Lung (tissue), 17 donors: ENCODE measurements at places on chromosomes 13 and 19. TPM values are rescaled to one million over a fixed set of nuclear protein-coding genes. Genes with fewer than 3 reads are reported as not detected.

SMIM44 gene
- not detected for total RNA-seq

REXO1 gene
- 15.6 TPM for total RNA-seq

TRPC4 gene
- 0.28 TPM for total RNA-seq

SLC25A41 gene
- total RNA-seq = not detected

MEIOSIN gene
- not detected for total RNA-seq

DNA sequence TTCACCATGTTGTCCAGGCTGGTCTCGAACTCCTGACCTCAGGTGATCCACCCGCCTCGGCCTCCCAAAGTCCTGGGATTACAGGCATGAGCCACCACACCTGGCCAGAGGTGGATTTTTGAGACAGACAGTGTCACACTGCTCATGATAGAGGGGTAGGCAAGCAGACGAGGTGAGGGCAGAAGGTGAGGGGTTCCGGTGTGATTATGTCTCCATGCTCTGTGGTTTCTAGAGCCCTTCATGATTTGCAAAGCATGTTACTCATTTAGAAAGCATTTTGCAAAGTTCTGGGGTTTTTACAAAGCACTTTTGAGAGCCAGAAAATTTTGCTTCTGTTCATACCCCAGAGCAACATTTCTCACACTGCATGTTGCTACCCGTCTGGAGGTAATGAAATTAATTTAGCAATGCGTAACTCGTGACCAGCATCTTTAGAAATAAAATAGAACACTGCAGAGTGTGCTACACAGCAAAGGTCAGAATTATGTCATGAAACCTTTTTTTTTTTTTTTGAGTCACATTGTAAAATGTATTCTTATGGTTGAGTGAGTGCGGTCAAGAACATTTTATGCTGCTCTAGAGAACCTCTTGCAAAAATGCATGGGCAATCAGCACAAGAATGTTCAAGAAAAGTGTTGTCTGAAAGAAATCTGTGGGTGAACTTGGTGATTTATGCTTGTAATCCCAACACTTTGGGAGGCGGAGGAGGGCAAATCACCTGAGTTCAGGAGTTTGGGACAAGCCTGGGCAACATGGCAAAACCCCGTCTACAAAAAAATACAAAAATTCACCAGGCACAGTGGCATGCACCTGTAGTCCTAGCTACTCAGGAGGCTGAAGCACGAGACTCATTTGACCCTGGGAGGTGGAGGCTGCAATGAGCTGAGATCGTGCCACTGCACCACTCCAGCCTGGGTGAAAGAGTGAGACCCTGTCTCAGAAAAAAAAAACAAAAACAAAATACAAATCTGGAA, 58.0 kb downstream of the MAP4K1 start:
- DNase-seq = no peak

- no peak for DNase-seq
These were observed 21.3 kb downstream of the MBD3L2B start for GRCh38 chr19:6999933-7000332.

GRCh38 chr13:42485272-42485671, 88.7 kb upstream of the TNFSF11 start:
- DNase-seq = no peak

GRCh38 chr13:36445891-36446351, 13.6 kb downstream of the CCNA1 start:
- DNase-seq = no peak

DNA sequence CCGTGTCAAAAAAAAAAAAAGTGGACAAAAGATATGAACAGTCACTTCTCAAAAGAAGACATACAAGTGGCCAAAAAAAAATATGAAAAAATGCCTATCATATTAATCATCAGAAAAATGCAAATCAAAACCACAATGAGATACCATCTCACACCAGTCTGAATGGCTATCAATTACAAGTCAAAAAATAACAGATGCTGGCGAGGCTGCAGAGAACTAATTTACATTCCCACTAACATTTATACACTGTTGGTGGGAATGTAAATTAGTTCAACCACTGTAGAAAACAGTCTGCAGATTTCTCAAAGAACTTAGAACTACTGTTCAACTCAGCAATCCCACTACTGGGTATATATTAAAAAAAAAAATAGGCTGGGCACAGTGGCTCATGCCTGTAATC, 26.5 kb upstream of the FOXO1 start:
- DNase-seq = no peak

GRCh38 chr13:63840551-63841421, 2425.1 kb upstream of the PCDH20 start:
- no peak for DNase-seq

GRCh38 chr13:57632276-57633140, 964 bp downstream of the PCDH17 start:
- DNase-seq = peak; percentile 29

GRCh38 chr13:31946091-31946770, 85.3 kb upstream of the FRY start:
- no peak for DNase-seq

DNA sequence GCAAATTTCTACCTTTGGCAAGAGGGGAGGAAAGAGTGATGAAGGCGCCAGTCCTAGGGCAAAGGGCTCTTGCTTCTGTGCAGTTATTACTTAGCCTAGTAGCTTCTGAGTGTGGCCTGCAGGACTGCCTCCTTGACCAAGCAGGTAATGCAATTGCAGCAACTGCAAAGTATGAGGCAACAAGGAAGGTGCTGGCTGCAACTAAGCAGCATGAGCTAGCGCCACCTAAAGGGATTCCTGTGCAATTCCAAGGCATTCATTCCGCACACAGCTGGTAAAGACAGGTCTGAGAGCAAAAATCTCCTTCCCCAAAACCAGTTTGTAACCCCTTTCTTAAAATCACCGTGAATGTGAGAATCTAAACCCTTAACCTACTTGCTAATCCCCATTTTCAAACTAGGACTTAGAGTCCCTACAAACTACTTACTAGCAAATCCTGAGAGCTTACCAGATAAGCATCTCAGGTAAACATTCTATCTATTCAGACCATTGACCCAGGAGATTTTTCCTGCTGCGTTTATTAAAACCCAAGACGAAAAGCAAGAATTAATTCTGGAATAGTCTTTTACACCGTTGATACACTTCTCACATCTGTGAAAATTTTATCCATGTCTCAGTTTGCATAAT, 62.9 kb downstream of the DCT start:
- DNase-seq = peak; percentile 20

DNA sequence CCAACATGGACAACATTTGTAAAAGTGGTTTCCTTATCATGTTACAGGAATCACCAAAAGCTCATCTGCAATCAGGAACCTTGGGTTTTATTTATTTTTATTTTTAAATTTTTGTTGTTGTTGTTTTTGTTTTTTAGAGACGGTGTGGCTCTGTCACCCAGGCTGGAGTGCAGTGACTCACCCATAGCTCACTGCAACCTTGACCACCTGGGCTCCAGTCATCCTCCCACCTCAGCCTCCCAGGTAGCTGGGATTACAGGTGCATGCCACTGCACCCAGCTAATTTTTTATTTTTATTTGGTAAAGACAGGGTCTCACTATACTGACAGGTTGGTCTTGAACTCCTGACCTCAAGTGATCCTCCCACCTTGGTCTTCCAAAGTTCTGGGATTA, 13.6 kb upstream of the SERP2 start:
- no peak for DNase-seq

DNA sequence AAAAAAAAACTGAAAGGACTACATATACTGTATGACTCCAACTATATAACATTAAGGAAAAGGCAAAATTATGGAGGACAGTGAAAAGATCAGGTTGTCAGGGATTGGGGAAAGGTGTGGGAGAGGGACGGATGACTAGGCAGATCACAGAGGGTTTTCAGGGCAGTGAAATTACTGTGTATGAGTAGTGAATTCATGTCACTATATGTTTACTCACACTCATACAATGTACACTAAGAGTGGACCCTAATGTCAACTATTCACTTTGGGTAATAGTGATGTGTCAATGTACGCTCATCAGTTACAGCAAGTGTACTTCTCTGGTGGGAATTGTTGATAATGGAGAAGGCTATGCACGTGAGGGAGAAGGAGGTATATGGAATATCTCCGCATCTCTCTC, 144.3 kb downstream of the ITGBL1 start:
- DNase-seq = no peak

DNA sequence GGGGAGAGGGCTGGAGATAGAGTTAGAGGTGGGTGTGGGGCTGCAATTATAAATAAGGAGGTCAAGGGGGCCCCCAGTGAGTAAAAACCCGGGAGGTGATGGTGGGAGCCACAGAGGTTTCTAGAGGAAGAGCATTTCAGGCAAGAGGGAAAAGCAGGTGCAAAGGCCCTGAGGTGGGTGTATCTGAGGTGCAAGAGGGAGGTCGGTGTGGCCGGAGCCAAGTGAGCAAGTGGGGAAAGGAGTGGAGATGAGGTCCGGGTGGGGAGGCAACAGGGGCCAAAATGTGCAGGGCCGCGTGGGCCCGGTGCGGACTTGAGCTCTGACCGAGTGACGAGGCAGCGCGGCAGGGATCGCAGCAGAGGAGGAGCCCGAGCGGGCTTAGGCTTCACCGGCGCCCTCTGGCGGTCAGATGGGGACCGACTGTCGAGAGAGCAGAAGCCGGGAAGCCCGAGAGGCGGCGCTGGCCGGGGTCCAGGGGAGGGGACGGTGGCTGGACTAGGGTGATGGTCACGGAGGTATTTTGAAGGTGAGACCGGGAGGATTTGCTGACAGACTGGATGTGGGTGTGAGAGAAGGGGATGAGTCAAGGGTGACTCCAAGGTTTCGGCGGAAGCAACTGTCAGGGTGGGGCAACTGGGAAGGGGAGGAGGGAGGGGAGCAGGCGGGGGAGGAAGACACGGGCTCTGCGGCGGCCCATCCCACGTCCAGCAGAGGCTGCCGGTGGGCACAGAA, 17.7 kb upstream of the SPACA4 start:
- DNase-seq = peak; percentile 86

- no peak for DNase-seq
These were observed 157.4 kb downstream of the EFNB2 start for GRCh38 chr13:106377931-106378662.

GRCh38 chr19:6734096-6734696, 3.2 kb downstream of the GPR108 start:
- peak; percentile 29 for DNase-seq

DNA sequence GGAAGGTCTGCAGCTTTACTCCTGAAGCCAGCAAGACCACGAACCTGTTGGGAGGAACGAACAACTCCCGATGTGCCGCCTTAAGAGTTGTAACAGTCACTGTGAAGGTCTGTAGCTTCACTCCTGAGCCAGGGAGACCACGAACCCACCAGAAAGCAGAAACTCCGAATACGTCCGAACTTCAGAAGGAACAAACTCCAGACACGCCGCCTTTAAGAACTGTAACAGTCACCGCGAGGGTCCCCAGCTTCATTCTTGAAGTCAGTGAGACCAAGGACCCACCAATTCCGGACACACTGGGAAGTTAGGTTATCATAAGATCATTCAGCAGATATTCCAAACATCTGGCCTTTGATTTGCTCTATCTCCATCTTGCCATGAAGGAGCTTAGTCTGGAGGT, 1623.0 kb downstream of the SLITRK1 start:
- no peak for DNase-seq

DNA sequence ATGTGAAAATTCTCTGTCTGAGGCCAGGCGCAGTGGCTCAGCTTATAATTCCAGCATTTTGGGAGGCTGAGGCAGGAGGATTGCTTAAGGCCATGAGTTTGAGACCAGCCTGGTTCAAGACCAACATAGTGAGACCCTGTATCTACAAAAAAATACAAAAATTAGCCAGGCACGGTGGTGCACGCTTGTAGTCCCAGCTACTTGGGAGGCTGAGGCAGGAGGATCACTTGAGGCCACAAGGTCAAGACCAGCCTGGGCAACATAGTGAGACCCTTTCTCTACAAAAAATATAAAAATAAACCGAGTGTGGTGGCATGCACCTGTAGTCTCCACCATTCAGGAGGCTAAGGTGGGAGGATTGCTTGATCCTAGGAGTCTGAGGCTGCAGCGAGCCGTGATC, 2.2 kb upstream of the FCGBP start:
- DNase-seq = no peak

DNA sequence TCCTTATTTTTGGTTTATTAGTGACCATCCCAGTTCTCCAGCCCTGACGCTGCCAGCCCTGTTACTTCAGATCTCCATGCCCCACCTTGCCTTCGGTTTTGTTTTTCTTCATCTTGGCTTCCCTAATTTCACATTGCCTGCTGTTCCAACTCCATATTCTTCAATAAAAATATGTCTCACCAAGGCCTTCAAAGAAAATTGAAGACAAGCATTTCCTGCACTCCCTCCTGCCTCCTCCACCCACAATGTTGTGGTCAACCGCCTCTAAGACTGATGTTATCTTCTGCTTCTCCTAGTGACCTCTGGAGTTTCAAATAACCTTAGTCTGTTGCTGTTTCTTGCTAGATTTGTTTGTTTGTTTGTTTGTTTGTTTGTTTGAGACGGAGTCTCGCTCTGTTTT, 14.6 kb downstream of the PLD3 start:
- no peak for DNase-seq

DNA sequence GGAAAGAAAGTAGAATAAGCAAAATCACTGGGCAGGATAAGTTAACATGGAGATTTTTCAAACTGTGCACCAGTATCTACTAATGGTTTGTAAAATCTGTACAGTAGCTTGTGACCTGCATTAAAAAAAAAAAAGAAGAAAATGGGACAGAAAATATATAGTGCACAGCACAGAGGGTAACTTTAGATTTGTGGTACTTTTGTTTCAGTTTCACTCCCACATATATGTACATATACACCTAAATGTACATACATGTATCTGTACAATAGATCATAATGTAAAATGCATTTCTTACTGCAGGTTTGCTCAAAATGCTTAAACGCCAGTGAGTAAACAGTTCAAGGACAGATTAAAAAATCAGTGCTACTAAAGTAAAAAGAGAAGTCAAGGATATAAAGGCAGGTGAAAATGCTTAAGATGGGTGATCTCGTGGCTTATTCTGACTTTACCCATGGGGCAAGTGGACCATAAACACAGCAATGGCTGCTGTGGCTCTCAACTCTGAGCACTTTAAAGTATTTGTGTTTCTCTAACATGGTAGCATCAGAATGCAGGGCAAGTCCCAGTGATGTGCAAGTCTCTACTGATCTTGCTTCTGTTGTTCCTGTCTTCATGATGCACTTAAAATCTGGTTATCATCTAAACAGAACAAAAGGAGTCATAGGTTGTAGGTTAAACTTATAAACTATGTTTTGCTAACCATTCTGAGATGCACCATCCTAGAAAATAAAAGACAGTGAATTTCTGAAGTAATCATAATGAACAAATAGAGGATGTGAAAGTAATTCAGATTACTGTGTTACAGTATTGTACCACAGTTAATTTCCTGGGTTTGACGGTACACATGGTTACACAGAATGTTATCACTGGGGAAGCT, 112.3 kb downstream of the MIPEP start:
- DNase-seq = no peak

GRCh38 chr13:34025746-34026145, 207.8 kb downstream of the RFC3 start:
- DNase-seq = no peak

DNA sequence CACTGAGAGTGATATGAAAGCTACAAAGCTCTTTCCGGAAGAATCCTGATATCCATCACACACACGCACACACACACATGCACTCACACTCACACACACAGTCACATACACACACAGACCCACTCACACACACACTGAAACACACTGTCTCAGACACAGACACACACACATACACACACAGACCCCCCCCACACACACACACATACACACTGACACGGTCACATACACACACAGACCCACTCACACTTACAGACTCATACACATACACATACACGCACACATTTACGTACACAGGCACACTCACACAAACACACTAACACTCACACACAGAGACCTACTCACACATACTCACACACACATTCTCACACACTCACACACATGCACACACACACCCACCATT, 58.6 kb downstream of the LIG4 start:
- DNase-seq = no peak

- DNase-seq = no peak
These were observed 63.7 kb upstream of the TMTC4 start for GRCh38 chr13:100738176-100738855.

- DNase-seq = peak; percentile 21
These were observed 38.9 kb downstream of the IRS2 start for GRCh38 chr13:109747524-109747923.
